ENCODE measurements at places on chromosomes 13 and 19.

DNA sequence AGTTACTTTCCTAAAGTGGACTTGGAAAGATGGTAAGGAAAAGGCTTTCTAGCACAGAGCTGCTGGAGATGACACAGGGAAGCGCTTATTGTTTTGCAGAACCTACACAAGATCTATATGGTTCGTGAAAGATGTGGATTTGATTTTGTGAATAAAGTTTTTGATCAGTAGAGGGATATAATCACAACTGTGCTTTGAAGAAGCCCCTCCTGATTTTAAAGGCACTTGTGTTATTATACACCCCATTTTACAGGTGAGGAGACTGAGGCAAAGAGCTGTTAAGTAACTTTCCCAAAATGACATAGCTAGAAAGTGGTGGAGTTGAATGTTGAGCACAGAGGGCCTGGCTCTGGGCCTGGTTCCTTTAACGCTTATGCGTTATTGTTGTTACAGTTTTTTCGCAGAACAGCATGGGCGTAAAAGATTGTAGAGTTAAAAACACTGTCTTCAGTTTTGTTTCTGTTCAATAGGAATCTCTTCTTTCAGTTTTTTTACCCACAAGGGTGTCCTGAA is 1.4 kb downstream of the TDRD3 start:
- DNase-seq = no peak

- DNase-seq = no peak
Measured at GRCh38 chr13:110290153-110290552, 16.8 kb downstream of the COL4A1 start.

- no peak for DNase-seq
Measured at GRCh38 chr19:46717716-46718143, 816 bp upstream of the PRKD2 start.

- DNase-seq = peak; percentile 16
Measured at GRCh38 chr13:39612023-39612637, 9.1 kb upstream of the LHFPL6 start.

DNA sequence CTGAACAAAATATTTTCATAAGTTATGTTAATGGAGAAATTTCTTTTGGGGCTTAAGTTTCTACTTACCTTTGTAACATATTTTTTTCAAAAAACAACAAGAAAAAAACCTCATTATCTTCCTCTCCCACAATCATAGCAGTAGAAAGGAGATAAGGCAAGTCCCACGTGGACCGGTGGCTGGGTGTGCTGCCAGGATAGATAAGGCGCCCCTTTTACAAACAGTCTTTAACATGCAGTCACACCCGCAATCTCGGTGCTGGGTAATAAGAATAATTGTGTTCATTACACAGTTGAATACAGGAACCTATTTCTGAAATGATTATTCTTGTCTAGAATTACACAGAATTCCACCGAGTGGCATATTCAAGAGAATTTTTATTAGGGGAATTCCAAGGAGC is 1202.3 kb downstream of the UQCRFS1 start:
- DNase-seq = no peak

DNA sequence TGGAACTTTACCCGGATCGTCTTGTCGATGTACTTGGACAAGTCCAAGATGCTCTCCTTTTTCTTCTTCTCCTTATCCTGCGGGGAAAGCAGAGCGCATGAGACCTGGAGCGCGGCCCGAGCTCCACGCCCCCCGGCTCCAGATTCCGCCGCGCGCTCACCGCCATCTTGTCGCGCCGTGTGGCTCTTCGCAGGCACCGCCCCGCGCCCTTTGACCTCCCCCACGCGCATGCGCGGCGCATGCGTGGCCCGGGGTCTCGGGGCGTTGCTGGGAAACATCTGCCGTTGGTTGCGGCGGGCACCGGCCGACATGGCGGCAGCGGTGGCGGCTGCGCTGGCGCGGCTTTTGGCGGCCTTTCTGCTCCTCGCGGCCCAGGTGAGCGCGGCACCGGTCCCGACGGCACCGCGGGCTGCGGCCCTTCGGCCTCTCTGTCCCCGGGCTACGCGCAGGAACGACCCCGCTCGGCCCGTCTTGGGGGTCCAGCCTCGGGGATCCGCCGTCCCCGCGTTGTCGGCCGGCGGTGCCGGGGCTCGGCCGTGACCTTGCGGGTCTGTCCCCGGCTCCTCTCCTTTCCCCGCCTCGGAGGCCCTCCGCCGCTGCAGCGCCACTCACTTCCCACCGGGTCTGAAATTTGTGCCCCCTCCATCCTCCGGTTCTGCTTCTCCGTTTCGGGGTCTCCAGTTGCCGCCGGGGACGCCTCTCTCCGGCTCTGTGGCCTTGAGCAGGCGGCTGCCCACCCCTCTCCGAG is at the start of the genes LSM7 and SPPL2B:
Gene LSM7 (minus strand): TSS at position 186 of the 748 bp plus-strand sequence. CDS start 20 bp downstream, at position 166.
Gene SPPL2B (plus strand): TSS at position 284 of the 748 bp plus-strand sequence. CDS start 26 bp downstream, at position 310.
- DNase-seq = peak; percentile 91

- DNase-seq = no peak
Measured at GRCh38 chr13:60701895-60702294, 304.9 kb downstream of the TDRD3 start.

GRCh38 chr13:45796426-45797235 is 54.9 kb downstream of the SIAH3 start:
- no peak for DNase-seq

DNA sequence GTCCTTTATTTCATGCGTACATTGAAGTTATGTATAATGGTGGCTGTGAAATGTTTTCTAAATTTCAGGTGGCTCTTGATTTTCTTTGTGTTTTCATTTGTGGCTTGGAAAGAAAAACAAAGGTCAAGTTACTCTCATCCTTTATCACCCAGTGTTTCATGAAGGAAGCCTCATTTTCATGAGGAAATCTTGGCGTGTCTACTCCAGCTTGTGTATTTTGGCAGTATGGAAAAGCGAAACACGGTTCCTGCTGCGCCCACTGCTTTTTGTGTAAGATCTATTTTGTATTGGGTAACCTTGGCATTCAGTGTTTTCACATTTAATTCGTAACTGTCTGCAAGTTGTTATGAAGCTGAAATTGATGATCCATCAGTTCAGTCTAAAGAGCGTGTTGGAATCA is 147.0 kb upstream of the RNF113B start:
- no peak for DNase-seq

GRCh38 chr19:49113762-49114629 is at the start of gene LIN7B:
LIN7B (plus strand) TSS chr19:49114370; CDS start chr19:49114405, 35 bp downstream.
- peak; percentile 65 for DNase-seq

DNA sequence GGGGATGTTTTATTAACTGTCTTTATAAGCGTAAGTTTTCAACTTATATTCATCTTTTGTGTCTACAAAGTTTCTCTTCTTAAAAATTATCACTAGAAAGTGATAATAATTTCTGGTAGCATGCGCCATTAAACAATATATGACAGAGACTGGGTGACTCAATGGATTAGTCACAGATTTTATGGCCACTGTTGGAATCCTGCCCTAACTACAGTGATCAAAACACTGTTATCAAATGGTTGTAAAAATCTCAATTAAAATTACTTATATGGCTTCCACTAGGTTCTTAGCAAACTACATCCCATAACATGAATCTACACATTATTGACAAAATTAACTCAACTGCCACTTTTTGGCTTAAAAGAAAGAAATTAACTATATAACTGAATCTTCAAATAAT is 350.0 kb downstream of the DACH1 start:
- DNase-seq = no peak

GRCh38 chr13:108361769-108362168 is 92.3 kb downstream of the TNFSF13B start:
- no peak for DNase-seq

DNA sequence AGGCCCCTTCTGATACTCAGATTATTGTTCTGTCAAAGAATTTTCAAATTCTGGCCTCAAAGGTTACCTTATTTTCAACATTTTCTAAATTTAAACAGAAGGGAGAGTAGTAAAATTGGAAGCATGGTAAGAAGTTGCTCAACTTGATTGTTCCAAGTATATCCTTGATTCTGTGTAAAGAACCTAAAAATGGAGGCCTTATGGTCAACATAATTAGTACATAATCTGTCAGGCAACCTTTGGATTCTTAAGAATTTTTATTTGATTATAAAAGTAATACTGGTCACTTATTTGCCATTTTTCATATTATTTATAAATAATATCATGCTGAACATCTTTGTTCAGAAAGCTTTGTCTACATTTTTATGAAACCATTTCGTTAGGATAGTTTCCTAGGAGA is 83.9 kb downstream of the STARD13 start:
- DNase-seq = no peak

- no peak for DNase-seq
Measured at GRCh38 chr19:18596752-18597157, 8.2 kb downstream of the REX1BD start.

DNA sequence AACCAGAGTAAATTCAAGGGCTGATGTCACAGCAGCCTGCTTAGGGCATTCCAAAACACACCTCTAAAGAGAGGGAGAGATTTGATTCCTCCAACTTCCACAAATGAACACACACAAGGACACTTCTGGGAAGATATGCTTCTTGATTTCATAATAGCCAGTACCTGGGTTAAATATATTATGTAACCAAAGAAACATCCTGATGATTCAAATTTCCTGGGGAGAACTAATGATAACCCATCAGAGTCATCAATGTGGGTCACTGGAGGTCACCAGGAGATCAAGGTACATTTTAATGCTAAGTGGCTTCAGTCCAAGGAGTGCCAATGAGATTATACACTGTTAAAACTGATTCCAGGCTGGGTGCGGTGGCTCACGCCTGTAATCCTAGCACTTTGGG is 54.0 kb upstream of the DOCK9 start:
- DNase-seq = no peak

- no peak for DNase-seq
Measured at GRCh38 chr13:102386461-102386860, 15.4 kb downstream of the FGF14 start.

DNA sequence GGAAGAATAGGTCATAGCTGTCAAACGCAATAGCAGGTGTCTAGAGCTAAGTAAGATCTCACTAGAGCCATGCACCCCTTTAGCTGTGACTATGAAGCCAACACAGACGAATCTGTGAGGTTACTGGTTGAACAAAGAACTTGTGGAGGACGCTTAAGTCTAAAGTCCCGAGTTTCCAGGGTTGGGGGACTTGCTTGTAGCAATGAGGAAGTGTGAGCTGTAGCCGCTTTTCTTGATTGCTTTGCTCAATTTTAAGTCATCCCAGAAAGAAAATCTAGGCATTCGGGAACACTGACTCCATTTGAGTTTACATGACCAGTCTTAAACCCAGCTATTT is 1.6 kb downstream of the GPC5 start:
- DNase-seq = no peak

- no peak for DNase-seq
Measured at GRCh38 chr19:11087870-11088505, 1.3 kb upstream of the LDLR start.

- DNase-seq = no peak
Measured at GRCh38 chr13:79900356-79900755, 419.4 kb downstream of the NDFIP2 start.

DNA sequence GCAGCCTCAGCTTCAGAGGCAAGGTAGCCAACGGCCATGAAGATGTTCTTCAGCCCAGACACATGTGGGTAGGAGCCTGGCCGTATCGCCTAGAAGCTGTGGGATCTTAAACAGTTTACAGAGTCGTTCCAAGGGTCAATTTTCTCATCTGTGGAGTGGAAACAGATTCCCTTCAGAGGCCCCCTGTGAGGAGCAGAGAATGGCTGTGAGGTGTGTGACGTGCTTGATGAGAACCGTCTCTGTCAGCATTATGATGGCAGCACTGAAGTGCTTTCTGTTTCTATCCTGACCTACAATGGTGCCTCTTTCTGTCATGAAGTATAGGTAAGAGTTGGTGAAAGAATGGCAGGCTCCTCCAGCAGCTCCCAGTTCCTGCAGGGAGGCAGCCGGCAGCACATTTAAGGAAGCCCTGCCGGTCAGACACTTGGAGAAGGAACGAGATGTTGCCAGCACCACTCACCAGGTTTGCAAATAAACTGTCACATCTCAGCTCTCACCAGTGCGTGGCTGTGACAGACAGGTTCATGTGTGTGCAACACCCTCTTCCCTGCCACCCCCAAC is 277.3 kb downstream of the FOXO1 start:
- DNase-seq = no peak

- no peak for DNase-seq
Measured at GRCh38 chr13:25864116-25864515, 187.7 kb downstream of the SHISA2 start.

- DNase-seq = no peak
Measured at GRCh38 chr13:28544026-28544425, 49.1 kb upstream of the FLT1 start.

DNA sequence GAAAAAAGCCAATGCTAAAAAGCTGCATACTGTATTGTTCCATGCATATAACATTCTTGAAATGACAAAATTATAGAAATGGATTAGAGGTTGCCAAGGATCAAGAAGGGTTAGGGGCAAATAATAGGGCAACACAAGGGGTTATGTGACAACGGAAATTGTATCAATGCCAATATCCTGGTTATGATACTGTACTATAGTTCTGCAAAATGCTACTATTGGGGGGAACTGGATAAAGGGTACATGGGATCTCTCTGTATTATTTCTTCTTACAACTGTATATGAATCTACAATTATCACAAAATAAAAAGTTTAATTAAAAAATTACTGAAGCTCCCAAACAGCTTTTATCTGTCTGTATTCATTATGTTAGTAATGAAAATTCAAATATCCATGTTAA is 31.9 kb downstream of the LNX2 start:
- DNase-seq = no peak

DNA sequence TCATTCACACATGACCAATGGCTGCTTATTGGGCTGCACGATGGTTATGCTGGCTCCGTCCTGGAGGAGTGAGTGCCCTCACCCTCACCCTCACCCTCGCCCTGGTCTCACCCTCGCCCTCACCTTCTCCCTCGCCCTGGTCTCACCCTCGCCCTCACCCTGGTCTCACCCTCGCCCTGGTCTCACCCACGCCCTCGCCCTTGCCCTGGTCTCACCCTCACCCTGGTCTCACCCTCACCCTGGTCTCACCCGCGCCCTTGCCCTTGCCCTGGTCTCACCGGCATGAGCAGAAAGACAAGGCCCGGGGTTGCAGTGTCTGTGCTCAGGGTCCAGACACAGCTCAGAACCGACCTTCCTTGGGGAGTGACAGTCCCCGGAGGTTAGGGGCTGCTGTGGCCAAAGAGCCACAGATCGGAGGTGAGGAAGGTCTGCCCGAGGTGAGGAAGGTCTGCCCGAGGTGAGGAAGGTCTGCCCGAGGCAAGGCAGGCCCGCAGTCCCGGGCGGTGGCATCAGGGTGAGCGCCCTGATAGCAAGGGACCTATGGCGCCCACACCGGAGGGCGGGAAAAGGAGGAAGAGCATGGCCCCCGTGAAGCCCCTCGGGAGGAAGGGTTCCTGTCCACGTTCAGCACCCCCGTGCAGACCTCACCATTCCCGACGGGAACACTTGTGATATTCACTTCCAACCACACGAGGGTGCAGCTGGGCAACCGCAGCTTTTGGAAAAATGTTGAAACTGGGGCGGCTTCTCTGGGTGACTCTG is 65.6 kb downstream of the MCF2L start:
- DNase-seq = no peak

- no peak for DNase-seq
Measured at GRCh38 chr13:111664696-111665095, 344.3 kb downstream of the TEX29 start.

GRCh38 chr19:29923653-29924052 is 18.4 kb upstream of the URI1 start:
- no peak for DNase-seq

DNA sequence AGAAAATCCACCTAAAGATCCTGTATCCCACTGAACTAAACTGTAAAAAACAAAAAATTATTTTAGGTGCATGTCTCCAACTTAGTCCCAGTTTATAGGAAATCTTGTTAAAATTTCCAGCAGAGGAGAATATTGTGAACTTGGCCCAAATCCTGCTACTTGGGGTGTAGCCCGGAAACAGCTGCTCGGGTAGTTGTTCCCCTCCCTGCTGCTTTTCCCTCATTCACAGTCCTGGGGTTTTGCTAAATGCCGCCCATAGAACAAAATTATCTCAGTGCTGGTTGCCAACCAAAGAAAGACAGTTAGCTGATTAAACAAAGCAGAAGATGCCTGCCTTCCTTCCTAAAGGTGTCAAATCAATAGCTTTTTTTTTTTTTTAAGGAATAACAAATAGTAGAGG is 330.5 kb upstream of the KLF12 start:
- DNase-seq = no peak

Data from activated T-helper 9 cell treated with anti-CD3 and anti-CD28 coated beads, Interleukin-2, amount 50 U/mL, for 16 hours (primary cell).